K562 (cell line): ENCODE measurements at places on chromosomes 7 and 10. TPM values are rescaled to one million over a fixed set of nuclear protein-coding genes. Genes with fewer than 3 reads are reported as not detected.

CCDC6 gene
- 16.0 and 18.4 TPM in 2 replicates for polyA plus RNA-seq

FAM53B gene
- polyA plus RNA-seq = 6.5 and 6.6 TPM in 2 replicates

DNA sequence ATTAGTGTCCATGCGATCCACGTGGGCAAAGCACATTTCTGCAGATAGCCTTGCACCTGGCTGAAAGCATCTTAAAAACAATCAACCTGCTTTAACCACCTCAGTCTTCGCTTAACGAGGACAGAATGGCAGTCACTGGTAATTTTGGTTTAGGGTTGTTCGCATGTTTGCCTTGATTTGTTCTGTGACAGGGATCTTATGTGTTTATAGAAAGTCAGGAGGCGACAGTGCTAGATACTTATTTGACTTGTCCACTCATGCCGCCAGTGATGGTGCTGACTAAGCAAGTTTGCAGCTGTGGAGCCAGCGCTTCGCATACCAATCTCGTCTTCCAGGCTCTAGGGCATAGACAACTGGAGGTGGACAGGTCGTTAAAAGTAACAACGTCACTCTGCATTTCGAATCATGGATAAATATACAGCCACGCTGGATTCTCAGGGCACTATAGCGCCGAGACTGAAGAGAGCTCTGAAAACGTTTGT is 1.2 kb upstream of the TMEM243 start:
- DNase-seq = peak; percentile 47

- no peak for DNase-seq
Measured at GRCh38 chr10:30383356-30383755, 34.3 kb upstream of the MTPAP start.

DNA sequence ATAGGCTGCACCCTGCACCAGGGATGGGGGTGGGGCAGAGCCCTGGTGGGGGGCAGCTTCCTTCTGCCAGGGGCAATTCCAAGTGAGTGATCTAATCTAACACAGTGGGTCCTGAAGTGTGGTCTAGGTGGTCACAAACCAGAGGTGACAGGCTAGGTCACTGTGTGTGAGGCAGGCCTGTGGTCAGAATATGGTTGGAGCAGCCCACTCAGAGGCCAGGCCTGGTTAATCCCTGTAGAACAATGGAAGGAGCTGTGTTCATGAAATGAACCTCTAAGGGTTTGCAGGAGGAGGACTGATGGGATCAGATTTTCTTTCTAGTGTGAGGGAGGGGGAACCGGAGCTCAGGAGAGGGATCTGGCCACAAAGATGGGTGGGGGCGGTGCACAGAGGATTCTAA is 10.0 kb upstream of the TSPAN14 start:
- no peak for DNase-seq
